Activated CD8-positive, alpha-beta memory T cell treated with anti-CD3 and anti-CD28 coated beads for 24 hours (primary cell): ENCODE measurements at places on chromosomes 5 and 9.

- DNase-seq, result no peak
Measured at GRCh38 chr5:132641241-132641723, 16.7 kb upstream of the IL13 start.

GRCh38 chr9:98774746-98775145, 21.6 kb downstream of the ANKS6 start:
- no peak for DNase-seq

DNA sequence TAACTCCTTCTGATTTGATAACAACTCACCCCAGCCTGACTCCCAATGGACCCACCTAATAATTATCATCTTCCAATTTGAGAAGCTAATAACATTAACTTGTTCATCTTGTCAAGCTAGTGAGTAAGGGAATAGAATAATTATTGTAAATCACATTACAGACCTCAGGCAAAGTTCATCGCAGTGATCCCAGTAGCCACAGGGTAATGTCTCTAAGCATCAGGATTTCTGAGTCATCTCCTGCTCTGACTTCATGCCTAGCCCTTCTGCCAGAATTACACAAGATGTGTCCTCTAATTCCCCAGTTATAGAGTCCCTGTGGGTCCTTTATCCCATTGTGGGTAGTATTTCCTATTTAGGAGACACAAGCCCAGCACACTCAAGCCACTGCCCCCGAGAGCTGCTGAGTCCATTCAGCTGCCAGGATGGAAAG, 365.7 kb downstream of the DEPDC1B start:
- DNase-seq, result no peak

DNA sequence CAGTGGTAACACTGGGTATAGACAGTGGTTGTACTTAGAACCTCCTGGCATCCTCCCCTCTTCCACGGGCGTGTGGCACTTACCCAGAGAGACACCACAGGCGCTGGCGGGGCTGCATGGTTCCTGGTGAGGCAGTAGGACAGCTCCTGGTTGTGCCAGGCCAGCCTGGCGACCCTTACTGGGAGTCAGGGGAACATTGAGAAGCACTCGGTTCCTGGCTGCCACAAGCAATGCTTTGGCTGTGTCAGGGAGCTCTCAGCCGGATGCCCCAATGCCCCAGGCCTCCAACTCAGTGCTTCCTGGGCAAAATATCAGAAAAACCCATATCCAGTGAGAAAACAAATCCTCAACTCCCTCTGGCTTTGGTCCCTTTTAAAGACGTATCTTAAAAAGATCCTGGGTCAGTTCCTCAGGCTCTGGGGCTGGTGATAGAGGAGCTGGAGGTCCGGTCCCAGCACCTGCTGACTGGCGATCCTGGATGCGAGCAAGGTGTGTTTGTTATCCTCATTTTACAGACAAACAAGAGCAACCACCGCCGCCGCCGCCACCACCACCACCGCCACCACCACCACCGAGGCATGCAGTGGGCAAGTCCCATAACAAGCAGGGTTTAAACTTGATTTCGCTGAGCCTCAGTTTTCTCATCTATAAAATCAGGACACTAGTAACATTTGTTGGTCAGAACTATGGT, 4.2 kb downstream of the NKX2-5 start:
- DNase-seq, result no peak

DNA sequence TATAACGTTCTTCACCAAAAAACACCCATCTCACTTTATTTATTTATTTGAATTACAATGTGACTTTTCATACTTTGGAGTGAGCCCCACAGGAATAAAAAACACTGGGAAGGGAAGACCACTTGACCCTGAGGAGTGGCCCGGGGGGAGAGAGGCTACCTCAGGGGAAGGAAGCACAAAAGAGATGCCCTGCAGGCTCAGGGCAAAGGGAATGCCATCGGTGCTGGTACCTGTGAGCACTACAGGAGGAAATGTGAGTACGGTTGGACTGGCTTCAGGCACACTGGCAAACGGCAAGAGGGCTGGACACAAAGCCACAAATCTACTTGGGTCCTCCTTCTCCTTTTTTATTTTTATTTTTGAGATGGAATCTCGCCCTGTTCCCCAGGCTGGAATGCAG, 363.9 kb upstream of the KLF4 start:
- no peak for DNase-seq

DNA sequence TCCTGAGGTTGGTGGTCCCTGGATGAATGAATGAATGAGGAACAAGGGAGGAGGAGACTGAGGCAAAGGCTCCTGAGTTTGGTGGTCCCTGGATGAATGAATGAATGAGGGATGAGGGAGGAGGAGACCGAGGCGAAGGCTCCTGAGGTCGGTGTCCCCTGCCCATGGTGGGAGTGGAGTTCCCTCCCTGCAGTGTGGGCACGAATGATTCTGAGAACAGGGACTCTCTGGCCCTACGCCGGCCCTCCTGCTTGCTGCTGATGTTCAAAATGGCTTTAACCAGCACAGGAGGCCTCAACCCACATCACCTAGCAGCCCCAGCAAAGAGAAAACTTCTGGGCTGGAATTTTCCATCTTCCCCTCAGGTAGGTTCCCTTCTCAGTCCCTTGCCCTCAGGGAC, 377.8 kb downstream of the IRX2 start:
- peak; percentile 3 for DNase-seq

DNA sequence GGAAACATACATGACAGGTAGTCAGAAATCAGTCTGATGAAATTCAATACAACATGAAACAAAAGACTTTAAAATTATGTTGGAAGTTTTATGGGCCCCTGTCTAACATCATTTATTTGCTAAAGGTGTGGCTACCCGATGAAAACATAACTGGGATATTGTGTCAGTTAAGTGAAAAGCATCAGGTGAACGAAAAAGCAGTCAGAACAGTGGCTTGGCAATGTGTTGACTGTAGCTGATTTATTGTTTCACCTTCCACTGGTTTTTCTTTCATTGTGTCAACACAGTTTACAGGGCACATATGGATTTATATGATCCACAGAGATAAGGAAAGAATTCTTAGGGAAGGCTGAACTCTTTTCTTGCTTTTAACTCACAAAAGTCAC, 429.6 kb upstream of the ZNF608 start:
- DNase-seq, result no peak

GRCh38 chr5:168086746-168087145, 204.7 kb upstream of the WWC1 start:
- DNase-seq, result no peak

GRCh38 chr5:35458824-35459207, 158.8 kb upstream of the SPEF2 start:
- DNase-seq, result no peak

DNA sequence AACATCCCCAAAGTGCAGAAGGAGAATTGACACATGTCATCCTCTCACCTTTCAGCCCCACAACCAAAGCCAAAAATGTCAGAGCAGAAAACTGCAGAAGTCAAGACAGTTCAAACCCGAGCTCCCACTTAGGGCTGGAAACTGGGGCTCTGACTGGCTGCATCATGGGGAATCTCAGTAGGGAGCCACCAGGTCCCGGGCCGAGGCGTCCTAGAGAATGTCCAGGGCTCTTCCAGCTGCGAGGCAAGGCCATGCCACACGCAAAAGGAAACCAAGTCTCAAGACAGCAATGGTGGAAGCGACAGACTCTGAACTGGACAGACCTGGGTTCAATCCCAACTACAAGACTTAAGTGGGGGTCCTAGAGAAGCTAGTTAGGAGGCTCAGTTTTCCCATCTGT, 13.8 kb downstream of the SH3PXD2B start:
- no peak for DNase-seq

- DNase-seq, result no peak
Measured at GRCh38 chr9:74362423-74362822, 134.7 kb upstream of the RORB start.
